ENCODE measurements at places on chromosomes 13 and 19.

GRCh38 chr13:113005076-113005865 is 36.3 kb downstream of the MCF2L start:
- no peak for DNase-seq

DNA sequence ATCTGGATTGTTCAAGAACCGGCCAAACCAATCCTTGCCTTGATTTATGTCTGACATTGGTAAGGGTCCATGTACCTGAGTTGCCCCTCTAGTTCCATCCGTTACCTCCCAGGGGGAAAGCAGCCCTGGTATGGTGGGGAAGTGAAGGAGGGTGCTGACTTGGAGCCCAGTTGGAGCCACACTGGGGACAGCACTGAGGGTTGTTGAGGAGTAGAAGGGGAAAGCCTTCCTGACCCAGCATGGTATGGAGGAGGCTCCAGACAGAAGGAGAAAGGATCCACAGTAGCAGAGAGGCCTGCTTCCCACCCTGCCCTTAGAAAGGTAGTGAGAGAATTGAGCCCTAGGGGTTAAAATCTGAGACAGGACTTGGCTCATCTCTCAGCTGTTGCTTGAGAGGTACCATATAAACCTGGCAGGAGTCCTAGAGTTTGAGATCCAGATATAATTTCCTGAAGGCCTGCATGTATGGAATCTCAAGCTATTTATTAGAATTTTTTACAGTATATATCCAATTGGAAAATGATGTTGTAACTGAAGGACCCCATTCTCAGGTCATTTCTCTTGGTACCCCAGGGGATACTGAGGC is 16.7 kb upstream of the FCGBP start:
- no peak for DNase-seq

DNA sequence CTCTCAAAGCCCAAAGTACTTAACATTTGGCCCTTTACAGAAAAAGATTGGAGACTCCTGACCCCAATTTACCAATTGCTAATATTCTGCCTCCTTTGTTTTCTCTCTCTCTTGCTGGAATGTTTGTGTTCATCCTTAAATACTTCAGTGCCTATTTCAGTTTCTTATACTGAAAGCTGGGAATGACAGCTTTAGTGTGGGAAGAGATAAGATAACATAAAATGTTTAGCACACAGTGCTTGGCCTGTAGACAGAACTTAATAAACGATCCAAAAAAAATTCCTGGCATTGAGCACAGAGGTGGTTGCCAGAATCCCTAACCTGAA is 3.0 kb upstream of the PLEKHF1 start:
- DNase-seq: no peak

GRCh38 chr19:38663156-38663651 is 15.8 kb downstream of the ACTN4 start:
- peak; percentile 64 for DNase-seq

- DNase-seq: peak; percentile 42
These were observed 169.7 kb downstream of the KLF5 start for GRCh38 chr13:73228546-73228945.

GRCh38 chr13:80047406-80047805 is 293.5 kb downstream of the SPRY2 start:
- no peak for DNase-seq

GRCh38 chr19:43638995-43639518 is 593 bp downstream of the CADM4 start:
- DNase-seq: no peak

GRCh38 chr13:111968336-111969010 is 98.5 kb upstream of the SOX1 start:
- DNase-seq: no peak

GRCh38 chr13:39998166-39998565 is 342.7 kb downstream of the COG6 start:
- DNase-seq: no peak

GRCh38 chr13:70424928-70425327 is 316.7 kb upstream of the KLHL1 start:
- no peak for DNase-seq
